AG08395 (cell line): ENCODE measurements at places on chromosomes 4 and X.
A peak's percentile ranks its signal among the peaks of the same experiment; 100 is the strongest.

GRCh38 chr4:186472948-186473347 is 82.4 kb downstream of the MTNR1A start:
- peak; percentile 38 for DNase-seq

DNA sequence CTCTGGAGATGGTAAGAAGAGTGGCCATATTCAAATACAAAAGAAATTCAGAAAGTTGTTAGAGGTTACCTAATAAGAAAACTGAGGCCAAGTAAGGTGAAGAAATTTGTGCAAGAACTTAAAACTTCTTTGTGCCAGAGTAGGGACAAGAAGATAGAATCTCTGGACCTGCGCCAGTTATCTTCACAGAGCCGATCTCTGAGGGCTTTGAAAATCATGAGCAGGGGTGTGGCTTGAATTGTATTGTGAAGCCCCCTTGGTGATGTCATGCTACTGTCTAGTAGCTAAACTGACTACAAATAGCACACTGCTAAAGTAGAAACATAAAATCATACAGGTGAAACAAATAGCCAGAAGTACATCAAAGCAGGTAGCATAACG is 184.6 kb downstream of the UGT8 start:
- no peak for DNase-seq

DNA sequence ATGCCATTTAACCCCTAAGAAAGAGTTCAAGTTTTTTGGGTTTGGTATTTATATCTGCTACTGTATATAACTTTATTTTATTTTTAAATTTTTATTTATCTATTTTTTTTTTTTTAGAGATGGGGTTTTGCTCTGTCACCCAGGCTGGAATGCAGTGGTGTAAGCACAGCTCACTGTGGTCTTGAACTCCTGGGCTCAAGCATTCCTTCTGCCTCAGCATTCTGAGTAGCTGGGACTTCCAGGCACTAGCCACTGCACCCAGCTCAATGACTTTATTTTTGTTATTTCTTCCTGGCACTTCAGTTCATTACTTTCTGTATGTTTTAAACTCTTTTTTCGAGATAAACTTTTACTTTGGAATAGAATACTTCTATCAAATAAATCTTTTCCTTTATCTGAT is 42.4 kb upstream of the PGAM4 start:
- DNase-seq, result no peak

GRCh38 chr4:35520059-35520458 is 724.3 kb downstream of the ARAP2 start:
- no peak for DNase-seq

- DNase-seq, result no peak
Observed at GRCh38 chr4:85659610-85660218, 184.8 kb downstream of the ARHGAP24 start.

DNA sequence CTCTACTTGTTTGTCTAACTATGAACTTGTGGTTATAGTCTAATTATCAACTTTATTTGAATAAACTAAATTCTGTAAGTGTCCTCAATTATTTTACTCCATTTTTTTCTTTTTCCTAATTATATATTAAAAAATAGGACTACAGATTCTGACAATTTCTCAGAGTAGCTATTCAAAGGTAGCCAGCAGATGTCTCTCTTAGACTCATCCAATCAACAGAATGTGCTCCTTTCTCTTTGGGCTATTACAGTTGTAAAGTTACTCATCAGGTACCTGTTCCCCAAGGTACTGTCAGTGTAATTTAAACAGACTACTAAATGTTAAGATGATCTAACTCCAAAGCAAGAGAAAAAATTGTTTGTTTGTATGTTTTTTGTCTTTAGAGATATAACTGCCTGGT is 248.6 kb downstream of the PCDH18 start:
- peak; percentile 17 for DNase-seq

DNA sequence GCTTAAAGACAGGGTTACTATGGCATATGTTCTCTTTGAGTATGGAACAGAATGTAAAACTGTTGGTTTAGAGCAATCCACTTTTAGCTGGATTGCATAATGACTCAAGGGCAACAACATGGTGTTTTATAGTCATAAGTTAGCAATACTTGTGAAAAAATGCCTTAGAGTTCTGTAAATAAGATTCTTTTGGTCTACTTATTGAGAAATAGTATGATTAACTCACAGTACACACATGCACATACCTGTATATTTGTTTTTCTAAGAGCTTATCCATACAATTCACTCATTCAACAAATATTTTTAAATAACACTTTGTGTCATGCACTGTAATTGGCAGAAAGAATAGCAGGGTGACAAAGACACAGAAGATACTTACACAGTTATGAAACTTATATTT is 1415.5 kb downstream of the PCDH7 start:
- DNase-seq, result no peak

- DNase-seq, result peak; percentile 68
Observed at GRCh38 chrX:119399772-119400101, 601 bp downstream of the SLC25A43 start.

GRCh38 chr4:91746551-91746950 is 557.2 kb upstream of the GRID2 start:
- DNase-seq, result no peak

- DNase-seq, result no peak
Observed at GRCh38 chrX:113892401-113892800, 691.5 kb upstream of the HTR2C start.

DNA sequence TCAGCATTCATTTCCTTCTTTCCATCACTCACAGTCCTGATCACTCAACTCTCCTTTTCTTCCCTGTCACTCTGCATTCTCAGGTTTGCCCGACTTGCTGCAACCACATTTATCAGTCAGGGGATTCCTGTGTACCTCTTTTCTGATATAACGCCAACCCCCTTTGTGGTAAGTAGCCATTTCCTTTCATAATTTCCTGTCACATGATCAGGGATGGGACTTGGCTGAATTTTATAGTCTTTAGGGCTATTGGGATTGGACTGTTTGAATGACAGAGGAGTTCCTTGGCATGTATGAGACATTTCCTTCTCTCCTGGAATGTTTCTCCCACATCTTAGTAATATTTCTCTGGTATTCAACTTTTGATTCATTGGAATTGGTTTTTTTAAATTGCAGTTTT is 11.0 kb downstream of the PGM2 start:
- DNase-seq, result peak; percentile 68

DNA sequence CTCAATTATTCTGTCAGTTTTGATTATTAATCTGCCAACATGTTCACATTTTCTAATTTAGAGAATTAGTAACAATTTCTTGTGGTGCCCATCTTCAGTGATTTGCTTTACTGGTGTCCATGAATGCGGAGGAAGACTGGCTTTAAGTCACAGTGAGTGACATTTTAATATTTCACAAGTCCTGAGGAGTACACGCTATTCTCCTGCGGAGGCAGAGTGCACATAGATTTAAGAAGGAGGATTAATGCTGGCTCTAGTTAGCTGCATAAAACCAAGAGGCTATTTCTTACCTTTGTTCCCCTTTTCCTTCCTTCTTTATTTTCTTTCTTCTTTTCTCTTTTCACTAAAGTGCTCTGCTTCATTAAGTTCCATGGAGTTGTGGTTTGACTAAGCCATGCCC is 495.2 kb upstream of the IGFBP7 start:
- no peak for DNase-seq

DNA sequence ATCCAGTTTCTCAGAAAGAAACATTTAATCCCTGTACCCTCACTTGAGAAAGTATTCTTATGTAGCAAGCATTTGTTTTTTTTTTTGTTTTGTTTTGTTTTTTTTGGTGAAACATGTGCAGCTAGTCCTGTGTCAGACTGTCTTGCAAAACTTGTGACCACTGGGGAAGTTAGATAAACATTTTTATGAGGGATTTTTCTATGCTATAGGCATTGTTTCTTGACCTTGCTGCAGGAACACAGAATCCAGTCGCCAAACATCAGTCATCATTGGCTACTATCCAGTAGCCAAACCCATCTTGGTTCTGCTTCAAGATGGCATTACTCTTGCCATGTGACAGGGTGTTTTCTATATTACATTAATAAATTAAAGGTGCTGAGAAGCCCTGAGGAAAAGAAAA is 7.7 kb upstream of the MAPK10 start:
- peak; percentile 19 for DNase-seq

DNA sequence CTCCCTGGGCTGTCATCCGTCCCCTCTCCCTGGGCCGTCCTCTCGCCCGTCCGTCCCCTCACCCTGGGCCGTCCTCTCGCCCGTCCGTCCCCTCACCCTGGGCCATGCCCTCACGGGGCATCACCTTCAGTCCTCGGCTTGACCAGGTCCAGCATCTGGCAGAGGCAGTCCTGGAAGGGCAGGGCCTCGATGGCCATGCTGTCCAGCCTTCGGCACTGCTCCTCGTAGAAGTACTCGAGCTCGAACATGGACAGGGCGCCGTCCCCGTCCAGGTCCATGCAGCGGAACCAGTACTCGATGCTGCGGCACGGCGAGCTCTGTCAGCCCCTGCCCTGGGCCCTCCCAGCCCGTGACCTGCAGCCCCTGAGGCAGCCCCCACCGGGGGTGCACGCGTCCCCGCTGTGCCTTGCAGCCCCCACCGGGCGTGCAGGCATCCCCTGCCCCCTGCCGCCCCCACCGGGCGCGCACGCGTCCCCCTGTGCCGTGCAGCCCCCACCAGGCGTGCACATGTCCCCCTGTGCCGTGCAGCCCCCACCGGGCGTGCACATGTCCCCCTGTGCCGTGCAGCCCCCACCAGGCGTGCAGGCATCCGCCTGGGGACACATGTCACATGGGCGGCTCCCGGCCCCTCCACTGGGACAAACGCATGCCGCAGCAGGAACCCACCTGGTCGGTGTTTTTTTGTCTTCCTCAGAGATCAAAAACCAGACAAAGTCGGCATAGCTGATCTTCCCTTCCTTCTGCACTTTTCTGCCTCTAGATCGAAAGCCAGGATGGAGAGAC is 22.2 kb upstream of the GTPBP6 start:
- DNase-seq, result no peak
